ENCODE measurements at places on chromosomes 4 and X.
A peak's percentile ranks its signal among the peaks of the same experiment; 100 is the strongest.

GRCh38 chr4:157779081-157779480, 393.7 kb downstream of the GASK1B start:
- no peak overlapping the region for H3K4me3 ChIP-seq
- no peak for DNase-seq
- no peaks in the 10 kb centered on the region for H3K4me1 ChIP-seq
- no peaks in the 10 kb centered on the region for H3K36me3 ChIP-seq
- H3K27ac ChIP-seq, result no peak overlapping the region

GRCh38 chrX:66036231-66036630, 3.6 kb downstream of the VSIG4 start:
- no peak for DNase-seq
- no peaks in the 10 kb centered on the region for H3K4me1 ChIP-seq
- no peaks in the 10 kb centered on the region for H3K36me3 ChIP-seq
- no peak overlapping the region for H3K27ac ChIP-seq

DNA sequence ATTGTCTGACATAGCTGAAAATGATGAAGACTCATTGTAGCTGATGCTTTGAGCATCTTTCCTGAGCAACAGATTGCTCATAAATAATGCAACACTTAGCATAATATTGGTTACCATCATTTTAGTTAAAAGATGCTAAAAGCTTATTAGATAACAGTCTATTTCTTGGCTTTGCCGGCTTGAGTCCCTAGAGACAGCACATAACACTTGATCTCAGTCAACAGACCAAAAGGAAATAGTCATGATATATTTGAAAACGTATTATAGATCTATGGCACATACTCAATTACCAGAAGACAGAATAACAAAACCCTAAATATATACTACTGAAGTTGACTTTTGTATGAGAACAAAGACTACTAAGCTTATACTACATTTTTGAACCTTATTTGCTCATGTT, 846.7 kb upstream of the EPHA5 start:
- H3K27ac ChIP-seq, result no peak overlapping the region
- no peak for DNase-seq
- no peak overlapping the region for H3K4me3 ChIP-seq
- H3K4me1 ChIP-seq, result no peaks in the 10 kb centered on the region

DNA sequence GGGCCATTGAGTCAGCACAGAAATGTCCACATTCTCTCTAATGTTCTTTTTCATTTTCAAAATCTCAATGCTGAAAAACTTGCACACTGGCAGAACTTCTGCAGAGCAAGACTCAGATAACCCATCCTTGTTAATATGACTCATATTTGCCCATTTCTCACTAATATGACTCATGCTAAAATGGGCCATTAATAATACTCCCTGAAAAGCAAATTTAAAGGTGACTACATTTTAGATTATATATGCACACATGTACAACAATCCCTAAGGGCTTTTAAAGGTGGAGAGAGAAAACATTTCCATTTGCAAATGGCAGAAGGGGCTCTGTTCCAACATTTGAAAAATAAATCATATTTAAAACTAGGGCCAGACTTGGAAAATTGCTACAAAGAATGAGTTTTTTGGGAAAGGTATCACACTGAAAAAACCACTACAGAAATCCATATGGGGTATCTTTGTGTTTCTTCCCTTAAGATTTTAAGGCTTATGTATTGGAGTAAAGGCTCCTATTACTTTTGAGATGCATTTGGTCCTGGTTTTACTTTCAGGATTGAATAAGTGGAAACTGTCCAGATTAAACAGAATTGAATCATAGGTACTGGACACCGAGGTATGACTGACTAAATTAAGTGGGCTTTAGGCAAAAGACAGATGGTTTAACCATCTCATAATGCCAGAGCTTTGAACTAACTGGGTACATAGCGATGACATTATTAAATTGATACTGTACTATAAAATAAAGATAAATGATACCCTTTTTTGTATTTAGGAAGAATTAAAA, 30.0 kb downstream of the TLR2 start:
- no peaks in the 10 kb centered on the region for H3K36me3 ChIP-seq
- no peak overlapping the region for H3K4me3 ChIP-seq
- H3K4me1 ChIP-seq, result peaks cover 3% of the 10 kb centered on the region
- DNase-seq, result no peak
- no peaks in the 10 kb centered on the region for H3K27me3 ChIP-seq

- H3K27me3 ChIP-seq, result no peaks in the 10 kb centered on the region
- H3K27ac ChIP-seq, result no peak overlapping the region
- no peak for DNase-seq
- H3K36me3 ChIP-seq, result no peaks in the 10 kb centered on the region
Observed at GRCh38 chr4:173805884-173806283, 275.9 kb upstream of the HAND2 start.

GRCh38 chr4:185445209-185445608, 19.4 kb upstream of the UFSP2 start:
- no peak for DNase-seq
- no peak overlapping the region for H3K4me3 ChIP-seq
- no peaks in the 10 kb centered on the region for H3K36me3 ChIP-seq

DNA sequence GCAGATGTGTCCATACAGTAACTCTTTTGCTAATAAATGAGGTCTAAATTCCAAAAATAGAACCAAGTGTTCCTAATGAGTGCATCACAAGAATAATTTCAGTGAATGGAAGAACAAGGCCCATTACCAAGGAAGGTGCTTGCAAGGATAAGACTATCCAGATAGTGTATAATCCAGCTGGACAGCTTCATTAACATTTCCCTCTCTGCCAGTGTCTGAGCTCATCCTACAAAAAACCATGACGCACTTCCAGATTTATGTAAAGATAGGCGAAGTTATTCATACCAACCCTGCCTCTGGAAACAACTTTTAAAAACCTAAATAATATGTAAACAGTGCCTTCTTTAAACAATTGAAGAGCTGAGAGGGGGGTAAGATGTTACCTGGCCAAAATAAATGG, 177.9 kb upstream of the STK26 start:
- H3K27ac ChIP-seq, result no peak overlapping the region
- H3K4me3 ChIP-seq, result no peak overlapping the region
- H3K4me1 ChIP-seq, result no peaks in the 10 kb centered on the region
- H3K36me3 ChIP-seq, result no peaks in the 10 kb centered on the region
- no peak for DNase-seq

GRCh38 chrX:17984415-17984814, 123.3 kb upstream of the RAI2 start:
- H3K27ac ChIP-seq, result no peak overlapping the region
- H3K4me3 ChIP-seq, result no peak overlapping the region
- no peaks in the 10 kb centered on the region for H3K27me3 ChIP-seq
- no peaks in the 10 kb centered on the region for H3K36me3 ChIP-seq

DNA sequence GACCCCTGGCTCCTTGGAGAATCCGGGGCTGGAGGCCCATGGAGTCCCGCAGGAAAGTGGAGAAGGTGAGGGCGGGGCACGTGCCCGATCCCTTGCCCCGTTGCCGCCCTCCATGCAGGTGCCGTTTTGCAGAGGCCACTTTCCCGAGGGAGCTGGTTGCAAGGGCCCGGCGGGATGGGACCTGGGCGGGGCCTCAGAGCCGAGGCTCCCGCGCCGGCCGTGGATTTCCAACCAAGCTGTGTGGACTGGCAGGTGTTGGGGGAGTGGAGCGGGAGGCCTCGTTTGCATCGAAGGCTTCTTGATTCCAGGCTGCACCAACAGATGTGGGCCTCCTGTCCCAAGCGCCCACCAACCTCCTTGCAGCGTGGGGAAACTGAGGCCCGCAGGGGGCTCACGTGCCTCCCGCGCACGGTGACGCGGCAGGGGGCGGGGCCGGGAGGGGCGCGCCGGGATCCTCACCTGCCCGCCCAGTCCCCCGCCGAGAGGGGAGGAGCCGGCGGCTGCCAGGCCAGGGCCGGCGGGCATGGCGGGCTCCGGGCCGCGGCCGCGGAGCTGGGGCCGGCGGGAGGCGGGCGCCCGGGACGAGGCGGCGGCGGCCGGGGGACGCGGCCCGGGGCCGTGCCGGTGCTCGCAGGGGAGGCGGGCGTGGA, 24.9 kb downstream of the SH3BP2 start:
- H3K36me3 ChIP-seq, result peaks cover 24% of the 10 kb centered on the region
- peaks cover 23% of the 10 kb centered on the region for H3K4me1 ChIP-seq
- DNase-seq, result no peak

DNA sequence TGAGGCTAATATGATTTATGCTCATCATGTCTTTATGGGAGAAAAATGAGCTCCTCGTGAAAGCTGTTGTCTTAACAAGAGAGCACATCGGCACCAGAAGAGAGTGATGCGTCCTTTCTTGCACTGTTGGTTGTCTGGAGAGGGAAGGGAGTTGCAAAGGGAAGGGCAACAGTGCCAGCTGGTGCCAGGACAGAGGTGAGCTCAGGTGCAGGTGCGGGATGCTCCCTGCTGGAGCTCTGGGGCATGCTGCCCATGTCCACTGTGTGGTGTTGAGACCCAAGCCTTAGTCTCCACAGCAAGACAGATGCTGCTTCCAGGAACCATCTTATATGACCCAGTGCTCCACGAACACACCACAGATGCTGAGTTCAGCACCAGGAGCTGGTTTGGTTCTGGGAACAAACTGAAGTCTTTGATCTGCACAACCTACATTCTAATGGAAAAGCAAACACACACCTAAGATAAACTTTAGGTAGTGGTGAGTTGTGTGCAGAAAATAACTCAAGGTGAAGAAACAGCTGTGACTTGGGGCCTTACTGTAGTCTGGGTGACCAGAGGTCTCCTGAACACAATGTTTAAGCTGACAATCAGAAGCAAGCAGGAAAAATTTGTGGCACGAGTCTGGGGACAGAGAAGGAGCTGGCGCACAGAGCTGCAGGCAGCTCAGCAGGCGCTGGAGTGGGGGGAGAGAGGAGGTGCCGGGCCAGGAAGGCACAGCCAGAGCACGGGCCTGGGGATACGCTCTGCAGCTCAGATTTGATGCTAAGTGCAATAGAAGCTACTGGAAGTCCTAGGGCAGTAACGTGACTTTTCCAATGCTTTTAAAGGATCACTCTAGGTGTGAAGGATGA, 73.2 kb downstream of the HAUS3 start:
- H3K4me3 ChIP-seq, result no peak overlapping the region
- H3K27me3 ChIP-seq, result no peaks in the 10 kb centered on the region
- no peaks in the 10 kb centered on the region for H3K36me3 ChIP-seq
- no peak for DNase-seq

DNA sequence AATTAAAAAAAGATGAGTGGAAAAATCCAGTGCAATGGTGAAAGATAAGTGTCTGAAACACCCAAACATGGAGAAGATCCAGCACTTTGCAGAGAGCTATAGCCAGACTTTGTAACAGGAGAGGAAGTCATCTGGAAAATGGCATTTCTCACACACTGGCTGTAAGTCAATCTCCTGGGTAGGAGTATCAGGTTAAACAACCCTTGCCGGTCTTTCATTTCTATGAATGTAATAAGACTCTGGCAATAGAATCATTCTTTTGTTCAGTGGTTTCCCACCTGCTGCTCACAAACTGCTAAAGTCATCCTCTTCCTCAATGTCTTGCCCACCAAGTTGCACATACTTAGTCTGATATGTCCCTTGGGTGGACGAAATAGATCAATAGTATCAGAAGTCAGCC, 94.0 kb upstream of the ATP8A1 start:
- no peak overlapping the region for H3K4me3 ChIP-seq
- no peaks in the 10 kb centered on the region for H3K4me1 ChIP-seq
- H3K27ac ChIP-seq, result no peak overlapping the region
- no peaks in the 10 kb centered on the region for H3K36me3 ChIP-seq
- no peak for DNase-seq
- no peaks in the 10 kb centered on the region for H3K27me3 ChIP-seq

GRCh38 chr4:113587156-113587555, 174.4 kb downstream of the CAMK2D start:
- H3K4me1 ChIP-seq, result no peaks in the 10 kb centered on the region
- no peak overlapping the region for H3K4me3 ChIP-seq
- DNase-seq, result no peak
- H3K36me3 ChIP-seq, result no peaks in the 10 kb centered on the region
- no peak overlapping the region for H3K27ac ChIP-seq
- no peaks in the 10 kb centered on the region for H3K27me3 ChIP-seq

DNA sequence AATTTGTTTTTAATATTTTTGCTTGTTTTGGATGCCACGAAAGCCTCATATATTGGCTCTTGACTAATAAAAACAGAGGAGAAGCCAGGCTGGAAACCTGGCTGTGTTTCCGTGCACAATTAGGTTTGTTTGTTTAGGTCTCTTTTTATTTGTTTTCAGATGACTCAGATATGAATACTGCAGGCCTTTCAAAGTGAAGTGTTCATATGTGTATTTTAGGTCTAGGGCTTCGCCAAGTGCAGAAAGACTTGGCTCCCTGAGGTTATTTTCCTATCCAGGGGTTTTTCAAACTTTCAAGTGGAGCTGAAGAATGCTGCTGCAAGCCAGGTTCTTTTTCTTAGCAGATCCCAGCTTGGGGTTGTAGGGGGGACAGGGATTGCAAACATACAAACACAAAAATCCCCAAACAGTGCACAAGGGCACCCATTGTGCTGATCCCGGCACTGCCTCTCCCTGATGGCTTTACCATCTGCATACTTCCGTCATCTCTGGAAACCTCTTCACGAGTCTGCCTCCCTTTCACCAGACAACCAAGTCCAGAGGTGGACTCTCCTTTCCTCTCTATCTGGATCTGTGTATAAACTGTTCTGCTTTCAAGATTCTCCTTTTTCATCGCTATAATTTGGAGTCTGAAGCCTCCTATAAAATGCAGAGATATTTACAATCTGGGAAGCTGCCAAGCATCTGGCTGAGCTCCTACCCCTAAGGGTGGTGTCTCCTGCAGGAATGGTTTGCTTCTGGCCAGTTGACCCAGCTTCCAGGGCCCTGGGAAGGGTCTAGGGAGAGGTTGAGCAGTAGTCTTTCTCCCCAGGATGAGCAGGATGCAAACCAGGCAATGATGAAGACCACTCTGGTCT, 108.6 kb downstream of the SMIM20 start:
- H3K27me3 ChIP-seq, result peaks cover 11% of the 10 kb centered on the region
- H3K27ac ChIP-seq, result no peak overlapping the region
- no peak for DNase-seq

- H3K4me3 ChIP-seq, result peak overlapping the region; percentile 82
- H3K27ac ChIP-seq, result no peak overlapping the region
- peaks cover 40% of the 10 kb centered on the region for H3K4me1 ChIP-seq
- H3K27me3 ChIP-seq, result no peaks in the 10 kb centered on the region
Observed at GRCh38 chrX:56802921-56803849, 74.1 kb downstream of the NBDY start.

GRCh38 chr4:90845777-90846176, 718.6 kb downstream of the CCSER1 start:
- no peaks in the 10 kb centered on the region for H3K36me3 ChIP-seq
- H3K27me3 ChIP-seq, result no peaks in the 10 kb centered on the region
- no peak overlapping the region for H3K27ac ChIP-seq
- no peaks in the 10 kb centered on the region for H3K4me1 ChIP-seq
- DNase-seq, result no peak
- H3K4me3 ChIP-seq, result no peak overlapping the region

GRCh38 chr4:103150677-103151076, 47.5 kb downstream of the CENPE start:
- no peaks in the 10 kb centered on the region for H3K4me1 ChIP-seq
- no peaks in the 10 kb centered on the region for H3K36me3 ChIP-seq
- no peak overlapping the region for H3K27ac ChIP-seq
- no peaks in the 10 kb centered on the region for H3K27me3 ChIP-seq
- H3K4me3 ChIP-seq, result no peak overlapping the region

GRCh38 chr4:1502501-1502886, 96.3 kb upstream of the NKX1-1 start:
- peaks cover 28% of the 10 kb centered on the region for H3K27me3 ChIP-seq
- H3K27ac ChIP-seq, result no peak overlapping the region
- no peaks in the 10 kb centered on the region for H3K36me3 ChIP-seq
- H3K4me3 ChIP-seq, result no peak overlapping the region
- DNase-seq, result no peak

- no peaks in the 10 kb centered on the region for H3K27me3 ChIP-seq
- DNase-seq, result no peak
- H3K36me3 ChIP-seq, result no peaks in the 10 kb centered on the region
- H3K27ac ChIP-seq, result no peak overlapping the region
Observed at GRCh38 chr4:131084997-131085396, 1989.0 kb downstream of the C4orf33 start.

Data from T-cell (primary cell).